ENCODE measurements at places on chromosomes 4 and X.

GRCh38 chr4:167239627-167240026, 5.3 kb upstream of the SPOCK3 start:
- no peak for DNase-seq

DNA sequence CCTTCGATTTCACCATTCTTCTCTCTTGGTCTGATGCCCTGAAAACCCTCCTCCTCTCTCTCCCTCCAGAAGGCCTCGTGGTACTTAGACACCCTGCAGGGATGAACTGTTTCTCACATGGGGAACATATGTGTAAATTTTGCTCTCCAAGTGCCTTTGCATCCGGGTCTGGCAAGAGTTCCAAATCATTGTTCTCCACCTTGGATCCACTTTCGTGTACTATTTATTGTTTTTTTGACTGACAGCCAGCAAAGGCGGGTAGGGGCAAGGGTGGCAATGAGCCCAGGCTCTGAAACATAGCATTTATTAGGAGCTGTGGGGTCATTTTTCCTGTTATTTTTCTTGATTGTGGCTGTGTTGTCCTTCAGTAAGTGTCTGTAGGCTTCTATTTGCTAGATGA, 81.7 kb downstream of the RTL5 start:
- no peak for DNase-seq

- no peak for DNase-seq
Measured at GRCh38 chrX:68917799-68918198, 89.0 kb downstream of the EFNB1 start.

DNA sequence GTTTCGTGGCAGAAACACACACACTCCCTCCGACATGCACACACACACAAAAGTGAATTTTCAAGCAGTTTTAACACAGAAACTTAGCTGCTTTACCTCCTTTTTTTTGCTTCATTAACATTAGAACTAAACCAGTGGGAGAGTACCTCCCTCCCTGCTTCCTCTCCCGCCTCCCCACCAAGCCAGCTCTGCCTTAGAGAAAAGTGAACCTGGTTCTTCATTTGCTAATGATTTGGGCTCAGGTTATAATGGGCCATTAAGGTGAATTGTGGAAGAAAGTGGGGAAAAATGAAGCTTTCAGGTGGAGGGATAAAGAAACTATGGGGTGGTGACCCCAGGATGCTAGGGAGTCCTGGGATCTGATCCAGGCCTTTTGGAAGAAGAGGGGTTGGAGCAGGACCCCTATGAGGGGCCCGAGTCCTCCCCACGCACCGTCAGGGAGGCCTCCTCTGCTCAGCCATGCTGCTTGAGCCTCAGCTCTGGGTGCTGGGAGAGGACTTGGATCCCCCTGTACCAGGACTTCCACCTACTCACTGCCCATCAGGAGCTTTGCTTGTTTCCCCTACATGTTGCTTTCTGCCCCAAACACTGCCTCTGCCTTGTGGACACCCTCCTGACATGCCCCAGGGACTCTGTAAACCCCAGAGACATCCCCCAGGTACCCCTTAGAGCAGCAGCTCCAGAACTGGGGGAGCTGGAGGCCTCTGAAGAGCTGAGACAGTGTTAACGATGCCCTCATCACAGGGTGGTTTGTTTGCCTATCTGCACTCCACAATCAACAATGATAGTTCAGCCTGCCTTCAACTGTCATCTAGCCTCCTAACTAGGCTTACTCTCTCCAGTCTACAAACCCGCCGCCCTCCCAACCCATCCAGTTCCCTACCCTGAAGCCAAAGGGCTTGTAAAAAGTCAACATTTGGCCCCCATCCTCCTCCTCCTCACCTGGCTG, 6.5 kb upstream of the JADE1 start:
- no peak for DNase-seq

- no peak for DNase-seq
Measured at GRCh38 chr4:118389721-118390120, 36.9 kb upstream of the PRSS12 start.

DNA sequence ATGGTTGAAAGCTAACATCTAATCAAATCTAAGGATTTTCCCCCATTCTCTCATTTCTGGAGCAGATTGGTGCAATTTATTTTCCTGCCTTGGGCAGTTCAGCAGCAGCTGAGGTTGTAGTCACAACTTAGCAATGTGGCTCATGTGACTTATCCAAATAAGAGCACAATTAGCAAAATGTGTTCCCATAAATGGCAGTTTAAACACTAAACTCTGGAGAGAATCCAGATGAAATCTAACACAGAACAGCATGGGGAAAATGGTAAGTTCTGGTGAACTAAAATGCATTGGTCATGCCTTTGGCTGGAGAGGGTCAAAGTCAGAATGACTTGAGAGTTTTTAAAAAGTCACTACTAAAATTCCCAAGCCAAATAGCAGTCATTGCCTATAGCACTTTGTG, 422.6 kb upstream of the DIPK2B start:
- DNase-seq, result no peak

Data from NCI-H1092 treated with DMSO at 0.1 percent for 48 hours (cell line).